ENCODE measurements at places on chromosomes 6 and 20.
A peak's percentile ranks its signal among the peaks of the same experiment; 100 is the strongest.

- DNase-seq = no peak
These were observed 253.2 kb downstream of the DLL1 start for GRCh38 chr6:170037541-170038250.

DNA sequence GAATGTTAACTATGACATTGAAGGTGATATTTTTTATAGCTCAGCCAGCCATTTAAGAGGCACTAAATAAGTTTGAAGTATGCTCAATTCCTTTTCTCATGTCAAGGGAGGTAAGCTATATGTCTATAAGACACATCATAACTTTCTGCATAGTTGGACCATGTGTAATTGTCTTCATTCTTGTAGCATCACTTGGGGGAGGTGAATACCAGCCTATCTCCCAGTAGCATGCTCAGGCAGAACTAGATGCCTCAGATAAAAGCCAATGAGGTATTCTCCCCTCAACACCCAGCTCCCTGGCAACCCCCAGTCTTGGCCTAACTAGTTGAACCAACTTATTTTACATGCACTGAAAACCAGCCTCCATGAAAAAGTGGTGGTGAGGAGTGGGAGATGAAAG, 158.3 kb upstream of the JAG1 start:
- DNase-seq = no peak

- DNase-seq = no peak
These were observed 188.6 kb upstream of the RREB1 start for GRCh38 chr6:6919173-6919572.

DNA sequence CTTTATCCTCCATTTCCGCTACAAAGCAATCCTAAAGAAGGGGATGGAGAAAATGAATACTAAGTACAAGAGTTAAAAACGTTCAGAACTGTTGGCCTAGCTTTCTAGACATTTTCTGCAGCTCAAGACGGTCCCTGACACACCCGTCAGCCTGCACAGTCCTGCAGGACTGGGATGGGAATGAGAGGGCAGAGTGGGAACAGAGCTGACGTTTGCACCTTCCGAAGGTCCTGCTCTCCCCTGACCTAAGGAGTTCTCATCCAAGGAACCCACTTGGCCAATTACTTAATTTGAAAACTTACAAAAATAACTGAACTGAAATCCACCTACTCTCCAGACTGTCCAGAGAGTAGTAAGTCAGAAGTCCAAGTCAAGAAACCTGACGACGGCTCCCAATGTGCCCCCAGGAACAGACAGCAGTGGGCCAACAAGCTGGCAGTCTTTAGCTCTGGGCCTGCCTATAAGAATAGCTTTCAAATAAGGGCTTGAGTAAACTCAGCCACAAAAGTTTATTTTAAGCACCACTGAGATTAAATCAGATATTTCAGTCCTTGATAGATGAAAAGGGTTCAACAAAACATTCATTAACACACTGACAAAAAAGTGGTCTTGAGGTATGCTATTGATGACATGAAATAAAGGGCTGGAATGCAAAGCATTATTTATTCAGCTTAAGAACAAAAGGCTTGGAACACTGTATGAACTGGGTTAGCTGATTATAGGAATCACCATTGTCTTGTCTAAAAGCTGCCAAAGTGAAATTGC, 76.8 kb downstream of the CNKSR3 start:
- no peak for DNase-seq

- peak; percentile 49 for DNase-seq
These were observed 67.2 kb upstream of the RNF24 start for GRCh38 chr20:4082406-4083097.

- DNase-seq = peak; percentile 9
These were observed 82.2 kb downstream of the MYO6 start for GRCh38 chr6:75830959-75831885.

GRCh38 chr20:31604567-31605030, 490 bp upstream of the ID1 start:
- DNase-seq = no peak

DNA sequence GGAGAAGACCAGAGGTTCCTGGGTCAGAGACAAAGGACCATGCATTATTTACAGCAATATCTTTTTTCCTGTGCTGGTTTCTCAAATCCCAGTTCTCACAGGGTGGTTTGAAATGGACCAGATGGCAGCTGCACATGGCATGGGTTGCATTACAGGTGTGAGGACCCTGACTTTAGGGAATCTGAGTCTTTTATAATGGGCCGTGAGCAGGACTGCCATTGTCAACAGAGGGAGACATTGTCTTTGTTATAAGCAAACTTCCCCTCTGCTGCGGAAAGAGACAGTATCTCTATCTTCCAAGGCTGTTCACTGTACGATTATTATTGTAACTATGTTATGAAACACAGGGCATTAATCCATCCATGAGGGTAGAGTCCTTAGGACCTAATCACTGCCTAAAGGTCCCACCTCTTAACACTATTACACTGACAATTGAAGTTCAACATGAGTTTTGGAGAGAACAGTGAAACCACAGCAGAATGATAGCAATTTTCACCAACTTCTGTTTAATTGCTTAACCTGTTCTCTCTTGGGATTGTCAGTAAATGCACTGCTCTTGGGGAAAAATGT, 156.1 kb upstream of the AGPAT4 start:
- DNase-seq = no peak

DNA sequence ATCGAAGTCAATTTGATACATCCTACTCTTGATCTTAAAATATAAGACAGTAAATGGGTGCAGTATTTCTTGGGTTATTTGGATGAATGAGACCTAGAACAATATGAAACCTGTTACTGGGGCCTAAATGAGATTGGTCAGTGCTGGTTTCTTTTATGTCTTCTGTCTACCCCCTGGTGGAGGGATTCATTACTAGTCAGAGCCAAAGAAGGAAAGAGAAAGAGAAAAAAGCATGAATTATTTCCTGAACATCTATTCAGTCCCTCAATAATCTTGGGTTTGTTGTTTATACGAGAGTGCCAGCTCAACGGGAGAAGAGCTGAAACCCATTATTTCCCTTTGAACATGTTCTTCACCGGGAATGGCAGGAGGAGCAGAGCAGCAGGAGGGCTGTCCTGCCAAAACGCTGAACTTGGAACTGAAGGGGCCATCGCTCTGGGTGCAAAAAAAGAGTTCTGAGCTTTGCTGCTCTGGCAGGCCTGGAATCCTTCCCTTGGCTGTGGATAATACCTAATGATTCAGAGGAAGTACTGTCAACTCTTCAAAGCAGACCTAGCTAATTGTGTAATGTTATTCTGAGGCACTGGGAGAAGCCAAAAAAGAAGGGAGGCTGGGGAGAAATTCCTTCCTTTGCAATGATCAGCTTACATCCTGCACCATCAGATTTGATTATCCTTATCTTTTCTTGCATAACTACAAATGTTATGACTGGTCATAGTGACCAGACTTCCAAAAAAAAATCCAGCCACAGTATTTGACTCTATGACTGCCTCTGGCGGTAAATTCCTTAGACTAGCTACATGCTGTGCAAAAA, 72.0 kb downstream of the BLOC1S5 start:
- no peak for DNase-seq

DNA sequence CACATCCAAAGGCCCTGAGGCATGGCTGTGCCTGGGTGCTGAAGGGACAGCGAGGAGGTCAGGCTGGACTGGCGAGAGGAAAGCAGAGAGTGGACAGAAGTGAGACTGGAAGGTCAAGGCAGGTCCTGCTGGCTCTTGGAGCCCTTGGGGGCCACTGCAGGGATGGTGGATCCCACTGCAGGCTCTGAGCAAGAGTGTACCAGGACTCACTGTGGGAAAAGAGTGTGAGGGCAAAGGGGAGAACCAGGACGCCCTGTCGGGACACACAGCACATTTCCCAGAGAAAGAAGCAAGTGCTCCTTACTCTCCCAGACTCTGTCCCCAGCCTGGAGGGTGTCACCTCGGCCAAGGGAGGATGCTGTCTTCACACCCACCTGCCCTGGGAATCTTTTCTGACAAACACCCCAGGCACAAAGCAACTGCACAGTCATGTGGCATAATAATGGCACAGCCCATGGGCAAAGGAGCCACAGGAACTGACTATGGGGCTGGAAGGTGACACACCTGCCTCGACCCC, 172.3 kb upstream of the CST7 start:
- no peak for DNase-seq

DNA sequence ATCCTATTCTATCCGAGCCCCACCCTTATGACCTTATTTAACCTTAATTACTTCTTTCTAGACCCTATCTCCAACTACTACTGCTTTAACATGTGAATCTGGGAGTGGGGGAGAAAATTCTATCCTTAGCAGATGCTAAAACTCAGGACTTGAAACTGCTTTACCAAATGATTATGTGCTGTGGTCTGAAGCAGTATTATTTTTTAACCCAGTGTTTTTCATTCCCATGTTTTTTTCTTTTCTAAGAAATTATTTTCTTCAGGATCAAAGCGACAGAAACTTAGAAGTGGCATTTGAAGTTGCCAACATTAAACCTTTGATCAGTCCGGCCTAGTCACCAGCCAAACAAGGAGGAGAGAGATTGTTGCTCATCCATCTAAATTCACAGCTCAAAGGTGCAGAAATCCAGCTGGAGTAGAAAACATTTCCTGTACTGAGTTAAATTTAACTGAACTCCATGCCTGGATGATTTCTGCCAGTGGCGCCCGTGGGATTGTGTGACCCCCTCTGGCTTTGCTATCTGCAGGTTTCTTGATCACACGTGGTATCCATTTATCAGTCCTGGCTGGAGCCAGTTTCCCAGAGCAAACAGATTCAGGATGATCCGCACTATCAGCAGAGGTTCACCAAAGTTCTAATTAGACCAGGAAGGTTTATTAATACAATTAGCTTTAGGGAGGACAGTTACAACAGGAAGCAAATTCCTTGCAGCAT, 300.5 kb downstream of the PLCB1 start:
- DNase-seq = no peak

DNA sequence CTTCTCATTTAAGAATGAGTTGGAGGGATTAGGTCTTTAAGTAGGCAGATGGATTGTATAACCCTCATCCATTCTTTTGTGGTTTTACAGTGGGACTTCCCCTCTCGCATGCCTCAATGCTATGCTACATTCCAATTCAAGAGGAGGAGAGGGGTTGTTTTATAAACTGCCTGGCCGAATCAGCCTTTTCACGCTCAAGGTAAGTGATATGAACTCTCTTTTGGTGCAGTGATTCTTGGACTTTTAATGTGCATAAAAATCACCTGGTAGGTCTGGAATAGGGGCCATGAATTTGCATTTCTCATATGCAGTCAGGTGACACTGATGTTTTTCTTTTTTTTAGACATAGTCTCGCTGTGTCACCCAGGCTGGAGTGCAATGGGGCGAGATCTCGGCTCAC, 10.8 kb downstream of the ASXL1 start:
- no peak for DNase-seq

- no peak for DNase-seq
These were observed 71.3 kb upstream of the STXBP5 start for GRCh38 chr6:147132889-147133288.

- DNase-seq = peak; percentile 21
These were observed 28.1 kb upstream of the MTCL3 start for GRCh38 chr6:127547215-127547614.

- DNase-seq = no peak
These were observed 1.8 kb downstream of the PLEKHG1 start for GRCh38 chr6:150601439-150601838.

DNA sequence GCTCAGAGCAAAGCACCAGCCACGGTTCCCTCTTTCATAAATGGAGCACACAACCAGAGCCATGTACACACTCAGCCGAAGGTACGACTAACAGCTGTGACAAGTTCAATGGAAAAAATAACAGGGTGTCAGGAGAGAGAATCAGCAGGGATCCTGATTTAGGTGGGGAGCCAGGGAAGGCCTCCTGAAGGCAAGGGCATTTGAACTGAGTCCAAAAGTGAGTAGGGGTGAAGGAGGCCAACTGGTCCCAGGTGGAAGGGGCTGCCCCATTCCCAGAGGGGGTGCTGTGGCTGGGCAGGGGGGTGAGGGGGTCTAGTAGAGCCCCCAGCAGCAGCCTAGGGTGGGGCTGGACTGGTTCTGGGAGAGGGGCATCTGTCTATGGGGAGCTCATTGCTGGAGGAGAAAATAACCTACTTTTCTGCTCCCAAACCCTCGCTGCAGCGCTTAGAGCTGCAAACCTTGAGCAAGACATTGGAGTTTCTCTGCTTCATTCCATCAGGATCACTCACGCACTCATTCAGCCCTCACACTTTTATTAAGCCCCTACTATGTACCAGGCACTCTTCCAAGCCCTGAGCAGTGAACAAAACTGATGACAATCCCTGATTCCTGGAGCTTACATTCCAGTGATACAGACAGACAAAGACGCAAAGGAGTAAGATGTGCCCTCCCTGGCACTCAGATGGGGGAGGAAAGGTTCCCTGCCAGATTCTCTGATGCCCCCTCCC, 113.5 kb downstream of the TOX2 start:
- no peak for DNase-seq

GRCh38 chr6:163291622-163292021, 122.9 kb upstream of the QKI start:
- no peak for DNase-seq

- no peak for DNase-seq
These were observed 77.4 kb upstream of the HDDC2 start for GRCh38 chr6:125379174-125379573.

DNA sequence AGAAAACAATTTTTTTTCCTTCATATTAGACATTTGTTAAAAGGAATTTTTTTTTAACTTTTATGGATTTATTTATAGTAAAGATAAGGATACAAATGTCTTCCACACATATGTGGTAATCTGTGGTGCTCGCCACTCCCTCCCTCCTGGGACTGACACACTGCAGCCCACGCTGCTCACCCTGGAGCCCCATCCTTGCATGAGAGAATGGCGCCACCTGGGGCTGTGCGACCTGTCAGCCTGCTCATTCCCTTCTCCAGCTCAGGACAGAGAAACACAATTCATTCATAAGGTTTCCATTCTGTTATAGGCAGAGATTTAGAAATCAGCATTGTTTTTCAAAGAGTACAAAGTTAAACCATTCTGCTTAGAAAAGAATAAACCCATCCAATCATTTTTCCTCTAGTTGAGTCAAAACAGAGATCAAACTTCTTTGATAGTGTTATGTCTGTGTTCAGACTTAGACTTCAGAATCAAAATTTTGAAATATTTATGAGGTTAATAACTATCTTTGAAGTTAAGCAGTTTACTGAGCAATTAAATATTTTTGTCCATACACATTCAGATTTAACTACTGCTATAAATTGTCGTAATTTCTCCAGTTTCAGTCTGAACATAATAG, 42.8 kb upstream of the DYNLRB1 start:
- DNase-seq = peak; percentile 27
